ENCODE measurements at places on chromosomes 6 and 20.

DNA sequence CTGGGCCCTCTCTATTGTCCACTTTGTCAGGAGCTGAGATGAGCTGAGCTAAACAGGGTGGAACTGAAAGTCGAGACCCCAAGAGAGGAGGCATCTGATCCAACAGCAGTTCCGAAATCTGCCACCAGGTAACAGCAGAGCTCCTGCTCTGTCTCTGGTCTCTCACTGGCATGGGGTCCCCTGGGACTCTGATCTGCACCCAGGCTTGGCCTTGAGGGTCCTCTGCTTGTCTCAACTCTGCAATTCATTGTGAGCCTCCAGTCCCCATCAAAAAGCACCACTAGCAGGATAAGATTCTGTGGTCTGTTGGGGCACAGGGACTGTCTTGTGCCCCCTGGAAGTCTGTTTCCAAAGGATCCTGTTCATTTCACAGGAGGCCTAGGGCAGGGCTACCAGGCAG, 62.5 kb upstream of the TOP1 start:
- no peak for DNase-seq

- DNase-seq: no peak
Measured at GRCh38 chr6:54285595-54285994, 22.6 kb upstream of the TINAG start.

- no peak for DNase-seq
Measured at GRCh38 chr6:149884215-149884614, 13.7 kb downstream of the RAET1E start.

DNA sequence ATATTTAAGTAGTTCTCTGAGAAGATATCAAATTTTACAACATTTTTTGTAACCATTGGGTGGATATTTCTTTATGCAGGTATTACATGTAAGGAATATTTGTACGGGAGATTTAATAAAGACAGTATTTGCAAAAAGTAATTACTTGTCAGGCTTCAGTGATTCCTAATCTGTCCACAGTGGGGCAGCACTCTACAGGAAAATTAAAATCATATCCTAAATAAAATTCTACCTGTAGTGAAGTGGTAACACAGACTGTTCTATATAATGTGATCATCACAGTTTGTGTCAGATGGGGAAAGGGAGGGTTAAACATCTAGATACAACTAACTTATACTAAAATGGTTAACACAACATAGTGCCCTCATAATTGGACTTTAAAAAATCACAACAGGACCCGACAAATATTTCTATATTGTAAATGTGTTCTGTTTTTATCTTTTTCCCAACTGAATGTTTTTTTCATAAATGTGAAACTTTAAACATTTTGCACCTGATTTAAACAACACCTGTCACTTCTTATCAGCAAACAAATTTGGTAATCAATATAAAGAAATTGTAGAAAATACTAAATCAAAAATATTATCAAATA, 145.6 kb upstream of the MANEA start:
- peak; percentile 31 for DNase-seq

- no peak for DNase-seq
Measured at GRCh38 chr20:38607351-38607750, 5.7 kb downstream of the ARHGAP40 start.

DNA sequence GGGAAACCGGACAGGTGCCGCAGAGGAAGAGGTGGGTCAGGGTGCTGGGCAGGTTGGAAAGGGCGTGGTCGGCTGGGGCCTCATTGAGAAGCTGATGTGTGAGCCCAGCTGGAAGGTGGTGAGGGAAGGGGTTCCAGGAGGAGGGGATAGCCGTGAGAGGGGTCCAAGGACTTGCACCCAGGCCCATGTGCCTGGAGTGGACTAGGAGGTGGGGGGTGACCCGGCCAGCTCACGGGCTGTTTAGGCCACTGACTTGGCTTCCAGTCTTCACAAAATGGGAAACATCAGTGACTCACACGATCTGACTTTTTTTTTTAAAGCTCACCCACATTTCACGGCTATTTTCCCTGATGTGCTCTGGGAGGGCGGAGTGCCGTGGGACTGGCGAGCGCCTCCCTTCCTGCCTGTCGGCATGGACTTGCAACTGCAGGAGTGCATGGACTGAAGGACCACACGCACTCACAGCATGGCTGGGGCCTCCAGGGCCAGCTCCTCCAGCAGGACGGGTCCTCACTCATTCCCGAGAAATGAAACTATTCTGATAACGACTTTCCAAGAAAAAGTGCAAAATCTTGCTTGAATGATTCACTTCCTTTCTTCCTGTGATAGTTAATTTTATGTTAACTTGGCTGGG, 13.5 kb upstream of the PDE10A start:
- DNase-seq: no peak

GRCh38 chr20:63096681-63097335, 90.0 kb upstream of the BHLHE23 start:
- no peak for DNase-seq

DNA sequence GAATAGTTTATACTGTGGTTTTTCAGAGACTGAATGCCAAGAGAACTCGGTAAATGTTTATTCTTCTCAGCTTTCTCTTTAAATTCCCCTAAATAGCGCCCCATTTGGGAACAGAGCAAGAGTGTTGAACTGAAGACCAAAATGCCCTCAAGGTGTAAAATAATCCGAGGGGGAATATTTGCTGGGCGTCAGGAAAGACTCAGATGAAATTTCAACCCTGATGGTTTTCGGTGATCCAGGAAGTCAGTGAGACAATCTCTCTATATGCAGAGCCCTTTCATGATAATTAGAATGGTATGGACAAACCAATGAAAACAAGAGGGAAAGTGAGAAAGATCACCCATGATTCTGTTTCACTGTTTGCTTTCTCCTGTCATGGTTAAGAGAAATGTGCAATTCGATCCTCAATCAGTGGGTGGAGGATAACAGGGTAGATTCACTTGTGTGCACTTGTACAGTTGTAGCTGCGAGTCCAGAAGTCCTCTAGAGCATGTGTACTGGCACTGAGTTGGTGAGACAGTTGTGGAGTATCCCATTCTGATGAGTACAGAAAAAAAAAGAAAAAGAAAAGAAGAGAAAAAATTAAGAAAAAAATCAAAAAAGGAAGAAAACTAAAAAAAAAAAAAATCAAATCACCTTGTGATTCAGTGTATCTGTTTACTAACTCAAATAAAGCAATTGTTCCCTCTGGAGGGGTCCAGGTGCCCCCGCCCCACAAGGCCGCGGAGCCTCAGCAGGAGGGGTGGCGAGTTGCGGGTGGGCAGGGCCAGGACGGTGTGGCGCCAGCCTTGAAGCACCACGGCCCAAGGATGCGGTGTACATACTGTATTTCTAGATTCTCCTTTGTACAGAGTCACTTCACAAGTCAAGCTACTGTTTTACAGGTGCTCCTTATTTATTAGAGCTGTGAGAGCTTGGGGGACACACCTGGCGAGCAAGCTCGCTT, 164.9 kb downstream of the SCML4 start:
- DNase-seq: no peak

- DNase-seq: no peak
Measured at GRCh38 chr6:44074813-44075646, 52.2 kb downstream of the MRPL14 start.

DNA sequence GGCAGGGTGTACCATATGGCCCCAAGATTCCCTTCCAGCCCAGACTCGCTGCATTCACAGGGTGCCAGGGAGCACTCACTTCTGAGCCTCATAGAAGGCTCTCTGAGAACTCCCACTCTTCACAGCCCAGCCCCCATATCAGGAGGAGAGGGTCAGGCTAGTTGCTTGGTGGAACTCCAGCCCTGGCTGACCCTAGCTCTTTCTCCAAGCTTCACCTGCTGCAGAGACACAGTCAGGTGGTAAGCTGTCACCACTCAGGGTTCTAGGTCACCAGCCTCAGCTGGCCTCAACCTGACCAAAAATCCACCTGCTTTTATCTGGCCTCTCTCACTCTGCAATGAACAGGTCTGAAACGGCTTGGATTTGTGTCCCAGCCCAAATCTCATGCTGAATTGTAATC, 162.7 kb upstream of the MLN start:
- no peak for DNase-seq

- peak; percentile 58 for DNase-seq
Measured at GRCh38 chr6:139251045-139251690, 40.6 kb downstream of the TXLNB start.

DNA sequence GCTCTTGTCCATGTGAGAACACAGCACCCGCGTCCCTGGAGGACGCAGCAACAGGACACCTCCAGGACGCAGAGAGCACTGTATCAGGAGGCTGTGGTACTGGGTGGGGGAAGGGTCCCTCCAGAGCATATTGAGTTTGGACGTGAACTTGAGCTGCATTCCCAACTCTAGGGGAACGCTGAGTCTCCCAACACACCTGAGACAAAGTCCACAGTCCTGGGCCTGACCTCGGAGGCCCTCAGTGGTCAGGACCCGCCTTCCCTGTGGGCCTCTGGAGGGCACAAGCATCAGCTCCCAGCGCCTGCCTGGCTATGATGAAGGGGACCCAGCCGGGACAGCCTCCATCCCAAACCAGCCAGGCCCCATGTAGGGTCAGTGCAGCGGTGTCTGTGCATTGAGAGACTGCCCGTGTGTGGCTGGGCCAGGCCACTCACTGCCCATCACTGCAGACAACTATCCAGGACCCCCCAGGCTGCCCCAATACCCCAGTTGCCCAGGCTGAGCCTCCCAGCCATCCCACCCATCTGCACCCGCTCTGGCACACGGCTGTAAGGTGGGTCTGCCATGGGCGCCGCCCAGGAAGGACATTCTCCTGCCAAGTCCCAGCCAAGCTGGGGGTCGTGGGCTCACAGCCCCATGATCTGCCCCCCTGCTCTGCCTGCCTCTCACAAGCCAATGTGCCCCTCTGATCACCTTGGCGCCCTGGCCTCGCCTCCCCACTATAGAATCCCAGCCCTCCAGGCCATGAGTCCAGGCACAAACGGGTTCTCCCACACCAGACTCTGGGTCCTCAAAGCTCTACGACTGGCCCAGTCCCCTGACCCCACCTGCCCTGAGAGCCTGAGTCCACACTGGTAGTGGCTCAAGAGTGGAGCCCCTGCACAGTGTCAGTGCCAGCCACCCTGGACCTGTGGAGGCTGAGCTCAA, 115.7 kb downstream of the TAF4 start:
- DNase-seq: no peak

- DNase-seq: no peak
Measured at GRCh38 chr6:105932440-105932839, 153.7 kb upstream of the PRDM1 start.

- no peak for DNase-seq
Measured at GRCh38 chr20:61628901-61629601, 377.0 kb downstream of the CDH4 start.

Data from inflammatory macrophage treated with lipopolysaccharide for 4 hours (primary cell).